ENCODE measurements at places on chromosomes 12 and 14.

DNA sequence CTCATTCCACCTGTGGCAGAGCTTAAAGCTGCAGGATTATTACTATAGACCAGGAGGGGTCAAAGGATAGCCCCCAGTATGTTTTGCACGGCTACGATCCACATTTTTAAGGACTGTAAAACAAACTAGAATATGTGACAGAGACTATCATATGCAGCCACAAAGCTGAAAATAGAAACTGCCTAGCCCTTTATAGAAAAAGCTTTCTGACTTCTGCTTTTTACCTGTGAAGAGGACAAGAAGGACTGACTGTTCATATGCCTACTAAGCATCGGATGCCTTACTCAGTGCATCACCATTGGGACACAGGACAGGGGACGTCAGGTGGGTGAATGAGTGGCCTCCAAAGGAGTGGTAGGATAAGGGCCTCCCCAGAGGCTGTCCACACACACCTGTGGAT, 29.8 kb downstream of the SPTB start:
- DNase-seq: no peak

GRCh38 chr12:47766502-47767215, 6.4 kb upstream of the SLC48A1 start:
- DNase-seq: no peak

GRCh38 chr12:50918584-50919316, 33.6 kb upstream of the HIGD1C start:
- no peak for DNase-seq

GRCh38 chr14:93481758-93482157, 51.0 kb downstream of the UNC79 start:
- DNase-seq: peak; percentile 99

- DNase-seq: peak; percentile 37
These were observed 24.7 kb upstream of the MYBPC1 start for GRCh38 chr12:101570047-101570446.

- DNase-seq: no peak
These were observed 160.8 kb upstream of the SFSWAP start for GRCh38 chr12:131550121-131550520.

- DNase-seq: peak; percentile 93
These were observed 48.4 kb upstream of the FOS start for GRCh38 chr14:75230140-75230792.

DNA sequence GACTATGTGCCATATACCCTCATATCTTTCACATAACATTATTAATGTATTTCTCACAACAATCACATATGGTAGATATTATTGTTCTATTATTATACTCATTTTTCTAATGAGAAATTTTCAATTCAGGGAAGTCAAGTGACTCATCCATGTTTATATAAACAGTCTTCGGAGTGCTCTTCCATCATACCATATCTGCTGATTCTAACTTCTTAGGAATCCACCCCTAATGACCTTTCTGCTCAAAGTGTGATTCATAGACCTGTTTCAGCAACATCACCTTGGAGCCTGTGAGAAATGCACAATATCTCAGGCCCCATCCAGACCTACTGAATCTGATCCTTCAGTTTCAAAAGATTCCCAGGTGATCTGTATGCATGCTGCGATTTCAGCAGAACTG, 39.8 kb upstream of the OVCH1 start:
- DNase-seq: no peak

- DNase-seq: no peak
These were observed 10.3 kb downstream of the SLC6A12 start for GRCh38 chr12:203462-204260.

DNA sequence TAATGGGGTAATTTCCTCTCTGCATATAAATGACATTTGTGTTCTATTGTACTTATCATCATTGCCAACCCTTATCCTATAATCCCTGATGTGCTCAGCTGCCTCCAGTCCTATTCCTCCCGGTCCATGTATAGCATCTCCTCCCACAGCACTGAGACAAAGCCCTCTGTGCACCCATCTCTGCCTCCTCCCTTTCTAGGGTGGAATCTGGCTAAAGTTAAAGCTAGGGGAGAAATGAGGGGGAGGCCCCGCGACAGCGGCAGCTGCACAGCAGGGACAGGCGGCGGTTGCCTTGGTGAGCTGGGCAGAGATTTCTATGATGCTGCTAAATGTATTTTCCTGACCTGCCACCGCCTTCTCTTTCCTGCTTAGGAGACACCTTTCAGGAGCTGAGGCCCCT, 12.8 kb upstream of the ZDHHC22 start:
- DNase-seq: no peak

GRCh38 chr14:93830753-93831461, 42.6 kb upstream of the PRIMA1 start:
- DNase-seq: no peak

GRCh38 chr14:22890416-22890815, 7.4 kb downstream of the REM2 start:
- DNase-seq: no peak

- no peak for DNase-seq
These were observed 12.5 kb downstream of the BTG1 start for GRCh38 chr12:92133171-92133570.

DNA sequence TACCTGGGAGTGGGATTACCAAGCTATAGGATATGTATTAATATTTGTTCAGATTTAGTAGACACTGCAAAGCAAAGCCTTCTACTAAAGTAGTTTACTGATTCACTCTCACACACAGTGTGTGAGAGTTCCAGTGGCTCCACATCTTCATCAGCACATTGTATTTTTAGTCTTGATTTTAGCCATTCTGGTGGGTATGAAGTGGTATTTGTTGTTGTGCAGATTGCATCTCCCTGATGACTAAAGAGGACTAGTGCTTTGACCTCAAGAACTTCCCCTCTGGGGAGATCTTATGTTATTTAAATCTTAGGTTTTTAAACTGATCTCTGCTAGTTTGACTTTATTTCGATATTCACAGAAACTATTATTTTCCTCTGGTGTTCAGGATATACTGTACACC, 479.7 kb upstream of the RGS6 start:
- DNase-seq: no peak

DNA sequence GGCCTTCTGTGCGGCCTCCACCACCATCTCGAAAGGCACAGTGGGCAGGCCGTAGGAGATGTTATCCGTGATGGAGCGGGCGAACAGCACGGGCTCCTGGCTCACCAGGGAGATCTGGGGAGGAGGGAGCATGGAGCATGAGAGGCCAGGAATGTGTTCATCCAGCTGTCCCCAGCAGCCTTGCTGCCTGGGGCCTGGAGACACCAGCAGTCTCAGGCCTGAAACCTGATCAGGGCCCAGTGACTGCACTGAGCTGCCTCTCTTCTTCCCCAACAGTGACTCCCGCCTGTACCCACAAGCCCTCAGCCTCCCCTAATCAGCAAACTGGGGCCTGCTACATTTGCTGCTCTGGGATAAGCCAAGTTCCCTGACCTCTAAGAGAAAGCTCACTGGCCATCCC, 30.9 kb downstream of the ABCB9 start:
- no peak for DNase-seq

DNA sequence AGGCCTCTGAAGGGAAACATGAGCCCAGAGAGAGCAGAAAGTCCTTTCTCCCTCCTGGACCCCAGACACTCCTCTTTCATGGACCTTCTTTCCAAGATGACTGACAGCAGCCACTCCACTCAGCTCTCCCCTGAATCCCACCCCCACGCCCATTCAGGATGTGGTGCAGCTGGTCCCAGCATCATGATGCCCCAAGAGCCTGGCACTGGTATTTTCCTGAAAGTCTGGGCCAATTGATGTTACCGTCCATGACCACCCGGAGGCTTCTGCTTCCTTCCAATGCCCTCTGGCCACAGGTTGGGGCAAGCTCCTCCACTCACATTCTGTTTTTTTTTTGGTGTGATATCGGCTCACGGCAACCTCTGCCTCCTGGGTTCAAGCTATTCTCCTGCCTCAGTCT, 112.6 kb downstream of the CALM1 start:
- DNase-seq: no peak

DNA sequence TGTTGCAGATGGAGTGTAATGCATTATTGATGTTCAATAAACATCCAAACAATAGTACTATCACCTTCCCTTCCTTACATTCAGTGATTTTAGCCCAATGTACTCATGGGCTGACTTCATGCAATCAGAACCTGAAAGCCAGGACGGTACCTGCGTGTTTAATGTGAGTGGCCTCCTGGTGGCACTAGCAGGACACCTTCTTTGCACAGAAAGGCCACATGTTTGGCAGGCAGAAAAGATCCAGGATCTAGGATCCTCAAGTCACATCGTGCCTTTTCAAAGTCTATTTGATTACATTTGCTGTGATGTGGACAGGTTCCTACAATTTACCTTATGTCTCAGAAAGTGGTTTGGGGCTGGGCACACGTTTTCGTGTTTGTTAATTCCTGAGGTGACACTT, 82.9 kb downstream of the NEDD1 start:
- no peak for DNase-seq

DNA sequence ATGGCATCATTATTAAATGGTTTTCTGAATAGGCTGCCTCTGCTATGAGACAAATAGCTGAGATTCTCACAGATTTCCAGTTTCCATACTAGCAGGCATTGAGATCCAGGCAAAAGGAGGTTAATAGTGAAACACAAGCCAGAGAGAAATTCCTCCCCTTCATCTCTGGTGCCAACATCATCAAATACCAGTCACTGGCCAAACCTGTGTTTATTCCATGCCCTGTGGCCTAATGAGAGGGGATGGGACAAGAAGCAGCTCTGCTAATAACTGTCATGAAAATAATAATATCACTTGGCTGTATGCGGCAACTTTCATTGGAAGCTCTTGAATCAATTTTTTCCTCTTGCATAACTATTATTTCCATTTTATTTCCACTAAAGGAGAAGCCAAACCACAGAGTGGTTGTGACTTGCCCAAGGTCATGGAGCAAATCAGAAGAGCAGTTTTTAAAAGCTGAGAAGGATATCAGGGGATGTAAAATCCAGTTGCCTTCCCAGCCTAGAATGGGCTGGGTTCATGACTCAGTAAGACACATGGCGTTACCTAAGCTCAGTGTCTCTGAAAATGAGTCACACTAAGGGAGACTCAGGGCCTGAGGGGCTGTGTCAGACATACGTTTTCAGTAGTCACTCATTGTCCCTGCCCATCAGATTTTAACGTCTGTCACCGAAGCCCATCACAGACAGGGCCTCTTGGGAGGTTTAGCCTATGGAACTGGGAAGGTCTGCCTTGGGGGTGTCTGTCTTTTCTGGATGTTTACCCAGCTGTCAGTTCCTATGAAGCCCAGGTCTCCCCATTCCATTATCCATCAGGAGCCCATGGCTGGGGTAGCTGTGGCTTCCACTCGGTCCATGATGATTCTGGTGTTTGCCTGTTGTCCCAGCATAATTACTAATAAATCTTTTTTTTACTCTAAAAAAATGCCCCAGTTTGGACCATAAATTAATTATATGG, 208.8 kb upstream of the EEA1 start:
- no peak for DNase-seq

- DNase-seq: no peak
These were observed 273.9 kb downstream of the TRHDE start for GRCh38 chr12:72546106-72546505.

- DNase-seq: no peak
These were observed 305.5 kb downstream of the AEBP2 start for GRCh38 chr12:19744705-19745218.

- DNase-seq: no peak
These were observed 1.6 kb downstream of the ANKRD33 start for GRCh38 chr12:51889216-51890132.

DNA sequence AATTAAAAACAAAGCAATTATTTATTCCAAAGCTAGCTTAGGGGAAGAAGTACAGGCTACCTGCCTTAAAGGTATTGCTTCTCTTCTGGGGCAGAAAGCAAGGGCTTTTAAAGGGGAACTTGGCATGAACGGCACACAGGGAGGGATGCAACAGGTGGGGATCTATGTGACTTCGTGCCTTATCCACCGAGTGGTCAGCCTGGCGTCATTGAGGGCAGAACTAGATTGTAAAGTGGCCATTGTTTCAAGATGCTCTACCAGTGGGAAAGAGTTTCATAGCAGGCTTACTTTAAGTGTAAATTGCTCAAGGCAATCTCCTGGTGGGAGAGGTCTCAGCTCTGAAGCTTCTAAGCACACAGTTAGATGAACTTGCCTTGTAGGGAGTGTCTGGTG, 360.4 kb downstream of the ATP23 start:
- DNase-seq: no peak

DNA sequence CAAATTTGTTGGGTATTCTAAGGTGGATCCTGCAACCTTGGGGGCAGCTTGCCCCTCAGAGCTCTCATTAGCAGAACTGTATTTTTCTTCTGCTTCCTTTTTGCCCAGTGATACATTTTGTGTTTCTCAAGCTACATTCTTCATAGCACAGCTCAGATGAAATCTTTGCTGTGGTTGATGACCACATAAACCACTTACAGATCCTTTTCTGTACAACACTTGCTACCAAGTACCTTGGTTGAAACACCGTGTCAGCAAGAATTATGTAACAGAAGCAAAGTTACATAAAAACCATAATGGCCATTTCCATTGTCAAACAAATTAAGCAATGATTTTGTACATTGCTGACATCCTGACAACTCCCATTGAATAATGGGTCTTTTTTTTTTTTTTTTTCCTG, 9.7 kb upstream of the PLBD1 start:
- DNase-seq: no peak

GRCh38 chr14:29671034-29671433, 256.6 kb downstream of the PRKD1 start:
- DNase-seq: no peak

GRCh38 chr12:6852651-6853354, 853 bp downstream of the USP5 start:
- DNase-seq: no peak

GRCh38 chr14:94123868-94124267, 5.5 kb downstream of the IFI27L2 start:
- DNase-seq: no peak

DNA sequence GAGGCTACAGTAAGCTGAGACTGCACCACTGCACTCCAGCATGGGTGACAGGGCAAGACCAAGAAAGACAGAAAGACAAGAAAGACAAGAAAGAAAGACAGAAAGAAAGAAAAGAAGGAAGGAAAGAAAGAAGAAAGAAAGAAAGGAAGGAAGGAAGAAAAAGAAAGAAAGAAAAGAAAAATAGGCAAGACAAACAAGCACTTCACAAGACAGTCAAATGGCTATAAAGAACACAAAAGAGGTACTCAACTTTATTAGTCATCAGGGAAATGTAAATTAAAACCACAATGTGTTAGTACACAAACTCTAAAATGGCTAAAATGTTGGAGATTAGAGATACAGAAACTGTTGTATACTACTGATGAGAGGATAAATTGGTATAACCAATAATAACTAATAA, 6.6 kb downstream of the ATXN3 start:
- DNase-seq: no peak

DNA sequence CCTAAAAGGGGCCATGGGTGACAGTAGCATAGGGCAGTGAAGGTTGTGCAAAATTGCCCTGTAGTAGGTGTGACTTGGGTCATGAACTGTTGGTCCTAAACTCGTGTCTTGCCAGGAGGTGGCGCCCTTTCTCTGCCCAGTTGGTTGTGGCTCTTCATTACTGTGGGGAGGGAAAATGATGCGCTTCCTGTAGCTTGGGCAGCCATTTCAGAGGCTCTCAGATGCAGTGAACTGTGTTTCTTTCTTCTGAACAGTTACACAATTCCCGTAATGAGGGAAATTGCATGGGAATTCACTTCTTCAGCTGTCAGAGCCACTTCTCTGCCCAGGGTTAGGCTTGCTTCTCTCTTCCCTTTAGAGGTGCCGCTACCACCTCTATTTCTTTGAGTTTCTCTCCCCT, 148.1 kb upstream of the NRXN3 start:
- peak; percentile 18 for DNase-seq

- no peak for DNase-seq
These were observed 39.8 kb upstream of the GPR68 start for GRCh38 chr14:91284146-91284790.
